ENCODE measurements at places on chromosomes 7 and 10. TPM values are rescaled to one million over a fixed set of nuclear protein-coding genes. Genes with fewer than 3 reads are reported as not detected.

Gene STK31
- total RNA-seq, result 1.6 TPM

Gene CXCL12
- total RNA-seq, result 288 TPM

Gene THSD7A
- total RNA-seq, result 10.1 TPM

Gene SCART1
- total RNA-seq, result 4.8 TPM

Gene ASZ1
- not detected for total RNA-seq

Gene SAMD9
- total RNA-seq, result 5.6 TPM

Gene MYH16
- not detected for total RNA-seq

Gene ABCB4
- not detected for total RNA-seq

Gene PDZD7
- total RNA-seq, result 0.53 TPM

Gene CAV2
- total RNA-seq, result 92.6 TPM

Gene SDK1
- 13.3 TPM for total RNA-seq

Gene CYP3A5
- 0.43 TPM for total RNA-seq

DNA sequence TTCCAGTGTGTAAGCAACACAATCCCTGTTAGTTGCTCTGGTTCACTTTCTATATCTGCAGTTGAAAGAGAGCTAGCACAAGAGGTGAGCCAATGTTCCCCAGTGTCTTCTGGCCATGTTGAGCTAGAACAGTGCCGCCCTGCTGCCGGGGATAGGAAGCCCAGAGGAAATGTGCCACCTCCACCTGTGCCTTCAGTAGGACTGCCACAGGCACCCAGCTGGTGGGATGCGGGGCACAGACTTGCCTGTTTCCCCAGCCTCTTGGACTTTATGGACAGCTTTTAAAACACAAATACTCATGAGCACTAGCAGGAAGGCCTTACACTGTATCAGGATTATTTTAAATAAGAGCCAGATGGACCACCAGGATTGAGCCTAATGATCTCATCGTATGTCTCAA, 234.5 kb upstream of the COBL start:
- no peaks in the 10 kb centered on the region for H3K4me1 ChIP-seq
- DNase-seq, result no peak
- H3K27me3 ChIP-seq, result no peaks in the 10 kb centered on the region
- H3K4me3 ChIP-seq, result no peak overlapping the region
- no peak overlapping the region for H3K27ac ChIP-seq
- H3K36me3 ChIP-seq, result no peaks in the 10 kb centered on the region

DNA sequence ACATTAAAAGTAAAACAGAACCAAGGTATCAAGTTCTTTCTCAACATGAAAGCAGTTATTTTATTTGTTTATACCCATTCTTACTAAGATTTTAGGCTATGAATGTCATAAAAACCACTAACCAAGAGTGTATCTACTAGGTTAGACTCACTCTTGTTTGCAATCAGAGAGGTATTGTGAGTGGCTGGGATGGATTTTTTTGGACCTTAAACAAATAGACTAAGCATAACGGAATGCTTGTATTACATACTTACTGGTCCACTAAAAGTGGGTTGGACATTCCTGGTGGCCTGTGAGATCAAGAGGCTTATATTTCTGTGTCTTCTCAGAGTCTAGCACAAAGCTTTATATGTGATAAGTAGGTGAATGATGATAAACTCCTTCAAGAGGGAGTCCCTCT, 32.6 kb upstream of the CBLL1 start:
- H3K4me1 ChIP-seq, result no peaks in the 10 kb centered on the region
- DNase-seq, result no peak
- H3K27me3 ChIP-seq, result no peaks in the 10 kb centered on the region

DNA sequence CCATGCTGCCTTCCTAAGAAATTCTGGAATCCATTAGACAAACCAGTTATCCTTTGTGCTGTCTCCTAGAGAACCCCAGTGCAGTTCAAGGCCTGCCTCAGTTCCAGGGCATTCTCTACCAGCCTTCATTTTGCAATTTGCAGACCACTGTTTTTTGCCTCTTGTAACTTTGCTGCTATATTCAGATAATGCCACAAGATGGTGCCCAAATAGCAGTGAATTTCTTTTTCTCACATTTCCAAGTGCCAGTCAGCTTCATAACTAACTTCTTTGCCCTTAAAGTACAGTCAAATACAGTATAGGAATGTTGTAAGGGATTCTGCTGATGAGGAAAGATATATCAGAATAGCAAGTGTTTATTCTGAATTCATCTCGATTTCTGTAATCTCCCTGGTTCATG, 25.2 kb downstream of the LOXL4 start:
- H3K27ac ChIP-seq, result no peak overlapping the region
- DNase-seq, result no peak
- no peaks in the 10 kb centered on the region for H3K27me3 ChIP-seq
- H3K36me3 ChIP-seq, result peaks cover 26% of the 10 kb centered on the region
- no peak overlapping the region for H3K4me3 ChIP-seq

DNA sequence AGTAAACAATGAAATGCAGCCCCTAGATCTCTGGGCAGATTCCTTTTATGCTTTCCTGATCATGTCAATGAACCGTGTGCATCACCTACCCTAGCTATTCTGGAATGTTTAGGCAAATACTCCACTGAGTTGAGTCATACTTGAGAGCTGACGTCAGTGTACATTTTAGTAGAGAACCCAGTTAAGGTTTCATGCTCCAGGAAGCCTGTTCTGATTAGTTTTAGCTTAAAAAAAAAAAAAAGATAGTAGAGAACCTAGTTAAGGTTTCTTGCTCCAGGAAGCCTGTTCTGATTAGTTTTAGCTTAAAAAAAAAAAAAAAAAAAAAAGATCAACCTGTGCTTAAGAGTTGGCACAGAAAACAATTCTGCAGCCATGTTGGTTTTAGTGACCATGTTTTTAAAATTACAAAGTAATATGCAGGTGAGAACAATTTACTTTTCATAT, 3.7 kb upstream of the MCU start:
- H3K27me3 ChIP-seq, result no peaks in the 10 kb centered on the region
- H3K36me3 ChIP-seq, result no peaks in the 10 kb centered on the region
- no peak overlapping the region for H3K4me3 ChIP-seq
- no peak overlapping the region for H3K27ac ChIP-seq
- peaks cover 3% of the 10 kb centered on the region for H3K4me1 ChIP-seq

DNA sequence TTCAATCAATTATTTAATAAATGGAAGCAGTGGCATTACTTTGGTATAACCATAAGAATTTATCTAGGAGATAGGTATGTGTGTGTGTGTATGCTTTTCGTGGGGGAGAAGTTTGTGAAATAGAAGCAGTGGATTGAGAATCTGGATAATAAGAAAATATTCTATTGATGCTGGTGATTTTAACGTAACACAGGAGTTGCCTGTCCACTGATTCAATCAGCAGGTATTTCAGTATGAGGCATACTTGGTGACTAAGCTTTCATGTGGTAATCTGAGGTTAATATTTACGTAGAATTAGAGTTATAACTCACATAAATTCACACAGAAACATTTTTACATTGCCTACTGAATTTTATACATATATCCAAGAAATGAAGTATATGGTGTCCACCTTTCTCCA, 568.0 kb downstream of the ZWINT start:
- no peaks in the 10 kb centered on the region for H3K36me3 ChIP-seq
- no peak for DNase-seq
- no peaks in the 10 kb centered on the region for H3K27me3 ChIP-seq

GRCh38 chr10:76296957-76297356, 865.5 kb downstream of the LRMDA start:
- no peak overlapping the region for H3K4me3 ChIP-seq
- H3K4me1 ChIP-seq, result peaks cover 10% of the 10 kb centered on the region
- no peaks in the 10 kb centered on the region for H3K36me3 ChIP-seq
- DNase-seq, result no peak

- H3K27ac ChIP-seq, result no peak overlapping the region
- no peaks in the 10 kb centered on the region for H3K27me3 ChIP-seq
- H3K4me3 ChIP-seq, result no peak overlapping the region
- no peak for DNase-seq
Measured at GRCh38 chr7:127239814-127240213, 12.9 kb downstream of the GRM8 start.

DNA sequence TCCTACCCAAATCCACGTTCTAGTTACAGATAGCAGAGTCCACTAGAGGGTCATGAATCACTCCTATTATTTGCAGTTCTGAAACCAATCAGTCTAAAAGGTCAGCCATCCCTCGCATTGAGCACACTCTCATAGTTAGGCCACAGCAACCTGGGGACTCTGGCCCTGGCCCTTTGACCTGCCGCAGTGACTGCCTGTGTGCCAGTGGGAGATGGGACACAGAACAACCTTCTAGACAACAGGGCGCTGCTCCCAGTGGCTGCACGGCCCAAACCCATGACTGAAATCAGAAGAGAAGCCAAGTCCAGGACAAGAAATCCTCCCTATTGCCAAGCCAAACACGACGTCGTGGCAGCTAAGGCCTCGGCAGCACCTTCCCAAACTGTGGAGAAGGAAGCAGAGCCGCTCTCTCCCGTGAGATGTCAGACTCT, 158.5 kb downstream of the HERPUD2 start:
- H3K27ac ChIP-seq, result no peak overlapping the region
- H3K4me3 ChIP-seq, result no peak overlapping the region
- H3K4me1 ChIP-seq, result no peaks in the 10 kb centered on the region
- no peak for DNase-seq
- H3K36me3 ChIP-seq, result no peaks in the 10 kb centered on the region
- H3K27me3 ChIP-seq, result no peaks in the 10 kb centered on the region

DNA sequence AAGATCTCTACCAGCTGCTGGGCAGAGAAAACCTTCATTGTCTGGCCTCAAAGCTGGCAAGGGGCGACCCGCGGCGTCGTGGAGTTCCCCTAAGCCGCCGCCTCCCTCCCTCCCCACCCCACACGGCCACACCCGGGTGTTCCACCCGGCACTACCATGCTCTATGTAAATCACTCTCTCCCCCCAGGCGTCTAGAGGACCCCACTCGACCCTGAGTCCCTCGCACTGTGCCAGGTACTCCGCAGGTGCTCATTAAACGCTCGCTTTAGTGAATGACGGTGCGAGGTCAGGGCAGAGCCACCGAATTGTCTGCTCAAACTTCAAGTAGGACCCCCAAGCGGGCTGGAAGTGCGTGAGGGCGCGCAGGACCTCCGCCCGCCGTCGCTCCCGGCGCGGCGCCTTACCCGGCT, 628 bp downstream of the PARP12 start:
- no peaks in the 10 kb centered on the region for H3K27me3 ChIP-seq
- H3K27ac ChIP-seq, result peak overlapping the region; percentile 92
- no peaks in the 10 kb centered on the region for H3K36me3 ChIP-seq
- peak overlapping the region; percentile 87 for H3K4me3 ChIP-seq
- DNase-seq, result no peak

GRCh38 chr10:125689955-125690569, 7.1 kb upstream of the TEX36 start:
- no peak overlapping the region for H3K27ac ChIP-seq
- no peak overlapping the region for H3K4me3 ChIP-seq
- no peak for DNase-seq

DNA sequence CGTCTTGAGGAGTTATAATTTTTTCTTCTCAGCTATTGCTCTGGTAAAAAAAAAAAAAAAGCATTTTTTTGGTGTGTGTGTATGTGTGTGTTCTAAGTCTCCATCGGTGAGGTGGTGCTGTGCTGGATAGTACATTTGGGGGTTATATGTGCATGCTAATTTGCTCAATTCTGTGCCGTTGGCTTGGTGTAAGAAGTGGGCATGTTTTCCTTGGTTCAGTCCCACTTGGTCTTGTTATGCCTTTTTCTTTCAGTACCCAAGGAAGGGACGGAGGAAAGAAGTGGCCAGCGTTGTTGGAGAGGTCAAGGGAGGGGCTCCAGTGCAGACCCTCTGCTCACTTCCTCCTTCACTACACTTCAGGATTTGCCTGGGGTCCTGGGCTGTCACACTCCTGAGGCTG, 20.4 kb downstream of the LRMDA start:
- peaks cover 10% of the 10 kb centered on the region for H3K4me1 ChIP-seq
- DNase-seq, result no peak
- peak overlapping the region; percentile 47 for H3K4me3 ChIP-seq

DNA sequence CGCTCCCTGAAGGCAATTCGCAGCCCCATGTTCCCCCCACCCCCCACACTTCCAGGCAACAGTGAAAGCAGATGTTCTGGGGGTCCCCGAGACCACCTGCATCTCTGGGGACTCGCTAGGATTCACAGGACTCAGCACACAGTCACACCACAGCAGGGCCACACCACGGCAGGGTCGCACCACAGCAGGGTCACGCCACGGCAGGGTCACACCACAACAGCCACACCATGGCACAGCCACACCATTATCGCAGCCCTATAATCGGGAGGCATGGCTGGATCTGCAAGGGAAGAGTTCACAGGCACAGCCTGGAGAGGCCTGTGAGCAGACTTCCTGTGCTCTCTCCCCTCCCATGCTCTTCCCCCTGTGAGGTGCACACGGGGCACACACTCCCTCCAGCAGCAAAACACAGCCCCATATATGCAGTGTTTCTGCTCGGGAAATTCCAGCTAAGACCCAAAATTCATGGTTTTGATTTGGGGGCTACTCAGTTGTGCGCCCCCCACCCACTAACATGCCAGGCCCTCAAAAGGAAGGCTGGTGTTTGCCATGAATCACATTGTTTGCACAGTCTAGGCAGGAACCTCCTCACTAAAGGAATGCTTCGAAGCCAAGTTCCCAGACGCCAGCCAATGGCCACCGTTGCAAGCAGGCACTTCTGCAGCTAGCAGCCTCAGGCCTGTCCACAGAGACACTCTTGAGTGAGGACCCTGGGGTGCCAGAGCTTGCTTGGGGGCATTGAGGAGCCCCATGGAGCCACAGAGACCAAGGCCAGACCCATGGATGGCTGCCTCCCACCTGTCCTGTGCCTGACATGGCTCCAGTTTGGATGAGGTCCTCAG, 7.0 kb upstream of the DPYSL4 start:
- H3K4me3 ChIP-seq, result no peak overlapping the region
- peaks cover under 1% of the 10 kb centered on the region for H3K27me3 ChIP-seq
- H3K27ac ChIP-seq, result no peak overlapping the region

DNA sequence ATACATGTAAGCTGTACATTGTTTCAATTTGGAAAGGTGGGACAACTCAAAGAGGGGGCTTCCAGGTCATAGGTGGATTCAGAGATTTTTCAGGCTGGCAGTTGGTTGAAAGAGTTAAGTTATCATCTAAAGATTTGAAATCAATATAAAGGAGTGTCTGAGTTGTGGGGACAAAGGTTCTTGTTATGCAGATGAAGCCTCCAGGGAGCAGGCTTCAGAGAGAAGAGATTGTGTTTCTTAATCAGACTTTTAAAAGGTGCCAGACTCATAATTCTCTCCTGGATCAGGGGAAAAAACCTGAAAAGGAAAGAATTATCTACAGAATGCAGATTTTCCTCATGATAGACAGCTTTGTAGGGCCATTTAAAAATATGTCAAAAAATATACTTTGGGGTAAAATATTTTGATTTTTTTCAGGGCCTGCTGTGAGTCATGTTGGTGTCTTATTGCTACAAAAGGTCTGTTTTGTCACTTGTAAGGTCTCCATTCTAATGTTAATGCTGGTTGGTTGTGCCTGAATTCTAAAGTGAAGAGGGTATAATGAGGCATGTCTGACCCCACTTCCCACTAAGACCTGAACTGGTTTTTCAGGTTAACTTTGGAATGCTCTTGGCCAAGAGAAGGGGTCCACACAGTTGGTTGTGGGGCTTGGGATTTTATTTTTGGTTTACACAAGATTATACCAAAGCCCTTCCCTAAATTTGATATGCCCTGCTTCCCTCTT, 52.7 kb upstream of the PRSS1 start:
- DNase-seq, result no peak
- no peaks in the 10 kb centered on the region for H3K36me3 ChIP-seq
- H3K4me3 ChIP-seq, result no peak overlapping the region
- no peak overlapping the region for H3K27ac ChIP-seq
- no peaks in the 10 kb centered on the region for H3K27me3 ChIP-seq
- no peaks in the 10 kb centered on the region for H3K4me1 ChIP-seq
